ENCODE measurements at places on chromosomes 5 and 9. TPM values are rescaled to one million over a fixed set of nuclear protein-coding genes. Genes with fewer than 3 reads are reported as not detected.

The NR2F1 gene
- total RNA-seq = not detected

The STOML2 gene
- 96.0 TPM for total RNA-seq

The KCNMB1 gene
- not detected for total RNA-seq

The ARID3C gene
- 0.18 TPM for total RNA-seq

The BARHL1 gene
- total RNA-seq = not detected

The POU5F2 gene
- total RNA-seq = 0.68 TPM

- no peak for DNase-seq
Measured at GRCh38 chr5:19733612-19734495, 254.1 kb downstream of the CDH18 start.

DNA sequence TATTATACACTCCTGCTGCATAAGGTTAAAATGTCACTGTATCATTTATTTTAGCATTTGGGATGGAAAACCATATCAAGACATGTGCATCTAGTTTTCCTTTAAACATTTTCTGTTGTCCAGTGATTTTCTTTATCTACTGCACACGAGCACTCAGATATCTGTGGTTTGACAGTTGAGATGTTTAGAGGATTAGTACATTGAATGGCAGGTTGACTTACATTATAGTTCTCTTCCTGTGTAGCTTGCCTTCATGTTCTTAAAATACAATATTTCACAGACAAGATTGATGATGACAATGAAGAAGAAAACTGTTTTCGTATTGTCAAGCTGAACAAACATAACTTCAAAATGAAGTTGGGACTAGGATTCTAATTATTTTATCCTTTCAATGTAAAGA lies 2378.4 kb upstream of the WWC1 start:
- no peak for DNase-seq

DNA sequence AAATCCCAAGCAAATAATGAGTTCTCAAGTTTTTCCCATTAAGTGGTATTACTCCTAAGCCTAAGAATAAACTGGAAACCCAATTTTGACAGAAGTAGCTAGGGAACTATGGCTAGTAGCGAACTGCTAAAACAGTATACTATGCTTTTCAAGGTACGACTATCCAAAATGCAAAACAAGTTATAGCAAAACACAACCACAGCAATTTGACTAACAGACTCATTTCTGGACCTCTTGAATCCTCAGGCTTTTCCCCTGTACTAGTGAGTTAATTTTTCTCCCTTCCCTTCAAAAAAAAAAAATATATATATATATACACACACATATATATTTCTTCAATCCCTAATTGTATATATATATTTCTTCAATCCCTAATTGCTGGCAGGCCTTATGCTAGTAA lies 7.3 kb downstream of the FBXW11 start:
- DNase-seq = no peak

DNA sequence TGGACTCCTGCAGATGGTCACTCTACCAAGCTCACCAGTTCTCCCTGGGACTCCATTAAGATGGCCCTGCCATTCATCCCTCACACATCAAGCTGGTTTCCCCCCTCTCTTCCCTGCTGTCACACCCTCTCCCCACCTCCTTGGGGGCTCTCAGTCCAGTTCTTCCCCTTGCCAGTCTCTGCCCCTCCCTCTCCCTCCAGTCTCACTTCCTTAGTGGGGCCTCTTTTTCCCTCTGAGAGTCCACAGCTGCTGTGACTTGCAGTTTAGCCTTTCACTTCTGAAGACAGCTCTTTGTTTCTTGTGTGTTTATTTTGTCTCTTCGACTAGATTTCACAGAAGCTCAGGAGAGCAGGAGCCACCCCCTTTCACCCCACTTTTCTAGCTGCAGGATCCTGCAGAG lies 10.5 kb downstream of the DOCK2 start:
- DNase-seq = no peak

- DNase-seq = no peak
Measured at GRCh38 chr5:50717651-50718050, 51.2 kb downstream of the PARP8 start.

GRCh38 chr9:7516376-7516775 lies 283.2 kb downstream of the DMAC1 start:
- DNase-seq = no peak

DNA sequence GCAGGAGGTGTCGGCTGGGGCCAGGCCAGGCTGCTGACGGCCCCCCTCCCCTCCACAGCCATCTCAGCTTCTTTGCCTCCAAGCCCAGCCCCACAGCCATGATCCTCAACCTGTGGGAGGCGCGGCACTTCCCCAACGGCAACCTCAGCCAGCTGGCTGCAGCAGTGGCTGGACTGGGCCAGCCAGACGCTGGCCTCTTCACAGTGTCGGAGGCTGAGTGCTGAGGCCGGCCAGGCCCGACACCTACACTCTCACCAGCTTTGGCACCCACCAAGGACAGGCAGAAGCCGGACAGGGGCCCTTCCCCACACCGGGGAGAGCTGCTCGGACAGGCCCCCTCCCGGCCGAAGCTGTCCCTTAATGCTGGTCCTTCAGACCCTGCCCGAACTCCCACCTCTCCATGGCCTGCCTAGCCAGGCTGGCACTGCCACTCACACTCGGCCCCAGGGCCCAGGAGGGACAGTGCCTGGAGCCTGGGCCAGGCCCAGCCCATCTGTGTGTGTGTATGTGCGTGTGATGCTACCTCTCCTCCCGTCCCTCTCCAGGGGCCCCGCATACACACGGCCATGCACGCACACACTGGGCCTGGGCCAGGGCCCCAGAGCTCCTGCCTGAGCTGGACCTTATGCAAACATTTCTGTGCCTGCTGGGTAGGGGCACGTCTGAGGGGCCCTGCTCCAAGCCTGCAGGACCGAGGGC lies 19.3 kb downstream of the HK3 start:
- DNase-seq = no peak

GRCh38 chr5:40682154-40683017 lies 2.7 kb downstream of the PTGER4 start:
- no peak for DNase-seq

DNA sequence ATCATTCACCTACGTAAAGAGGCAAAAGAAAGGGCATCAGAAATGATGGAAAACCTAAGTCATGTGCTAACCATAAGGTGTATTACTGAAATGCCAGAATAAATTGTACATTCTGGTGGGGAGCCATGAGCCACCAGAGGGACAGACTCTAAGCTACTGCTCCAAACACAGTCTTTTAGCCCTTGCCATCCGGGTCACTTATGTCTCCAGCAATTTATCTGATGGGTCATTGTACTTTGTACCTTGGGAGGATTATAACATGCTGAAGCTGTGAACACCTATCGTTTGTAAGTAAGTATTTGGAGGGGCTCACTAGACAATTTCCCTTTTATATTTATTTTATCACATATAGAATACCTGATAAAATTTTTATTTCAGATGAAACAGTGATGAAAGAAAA lies 495.1 kb downstream of the KIF4B start:
- no peak for DNase-seq

DNA sequence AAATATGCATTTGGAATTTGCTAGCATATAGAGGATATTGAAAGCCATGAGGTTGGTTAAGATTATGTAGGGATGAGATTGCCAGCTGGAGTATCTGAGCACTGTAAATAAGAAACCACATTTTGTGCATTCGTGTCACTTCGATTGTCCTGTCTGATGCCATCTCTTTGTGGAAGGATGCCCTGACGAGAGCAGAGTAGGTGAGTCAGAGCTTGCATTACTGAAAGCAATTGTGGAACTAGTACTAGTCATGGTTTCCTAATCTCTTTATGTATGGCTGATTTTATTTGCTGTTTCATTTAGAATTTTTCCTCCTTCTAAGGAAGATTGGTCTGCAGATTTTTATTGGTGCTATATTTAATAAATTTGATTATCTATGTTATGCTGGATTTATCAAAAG lies 14.5 kb upstream of the TAS2R1 start:
- DNase-seq = no peak

GRCh38 chr5:68519143-68519542 lies 303.6 kb downstream of the PIK3R1 start:
- no peak for DNase-seq

- DNase-seq = no peak
Measured at GRCh38 chr9:132543960-132544359, 38.4 kb upstream of the BARHL1 start.

- no peak for DNase-seq
Measured at GRCh38 chr5:43643327-43643726, 40.3 kb downstream of the NNT start.

DNA sequence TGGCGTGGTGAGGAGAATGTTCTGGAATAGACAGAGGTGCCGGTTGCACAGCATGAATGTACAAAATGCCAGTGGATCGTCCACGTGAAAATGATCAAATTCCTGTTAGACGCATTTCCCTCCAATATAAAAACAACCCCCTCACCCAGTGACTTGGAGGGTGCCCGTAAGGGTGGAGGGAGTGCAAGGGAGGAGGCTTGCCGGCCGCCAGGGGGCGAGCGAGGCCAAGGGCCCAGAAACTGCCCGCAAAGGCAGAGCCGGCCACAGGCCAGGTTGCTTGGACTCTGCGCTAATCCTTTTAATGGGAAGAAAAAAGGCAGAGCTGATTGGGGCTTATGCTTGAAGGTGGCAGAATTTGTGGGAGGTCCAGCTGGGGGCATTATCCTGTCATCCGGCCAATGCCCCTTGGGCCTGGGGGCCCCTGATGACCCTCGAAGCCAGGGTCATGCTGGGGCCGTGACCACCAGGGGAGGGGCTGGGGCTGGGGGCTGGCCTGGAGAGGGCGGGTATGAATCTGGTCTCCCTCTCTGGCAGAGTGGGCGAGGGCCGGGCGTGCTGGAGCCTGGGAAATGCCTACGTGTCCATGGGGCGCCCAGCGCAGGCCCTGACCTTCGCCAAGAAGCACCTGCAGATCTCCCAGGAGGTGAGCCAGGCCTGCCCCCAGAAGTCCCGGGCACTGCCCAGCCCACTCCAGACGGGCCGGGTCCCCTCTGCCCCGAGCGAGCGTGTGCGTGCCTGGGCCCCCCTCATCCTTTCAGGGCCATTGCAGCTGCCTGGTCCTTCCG lies 12.0 kb downstream of the GPSM1 start:
- DNase-seq = peak; percentile 42

DNA sequence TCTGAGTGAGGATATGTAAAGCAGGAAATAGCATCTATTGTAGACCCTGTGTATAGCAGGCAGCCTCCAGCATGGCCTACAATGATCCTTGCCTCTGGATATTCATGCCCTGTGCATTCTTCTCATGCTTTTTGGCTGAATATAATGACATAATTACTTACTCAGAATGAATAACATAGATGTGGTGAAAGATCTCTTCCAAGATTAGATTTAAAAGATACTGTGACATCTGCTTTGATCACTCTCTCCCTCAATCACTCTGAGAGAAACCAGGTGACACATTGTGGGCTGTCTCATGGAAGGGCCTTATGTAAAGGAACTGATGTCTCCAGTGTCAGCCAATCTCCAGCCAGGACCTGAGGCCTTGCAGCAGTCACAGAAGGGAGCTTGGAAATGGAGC lies 376.7 kb downstream of the DNAH5 start:
- DNase-seq = no peak

DNA sequence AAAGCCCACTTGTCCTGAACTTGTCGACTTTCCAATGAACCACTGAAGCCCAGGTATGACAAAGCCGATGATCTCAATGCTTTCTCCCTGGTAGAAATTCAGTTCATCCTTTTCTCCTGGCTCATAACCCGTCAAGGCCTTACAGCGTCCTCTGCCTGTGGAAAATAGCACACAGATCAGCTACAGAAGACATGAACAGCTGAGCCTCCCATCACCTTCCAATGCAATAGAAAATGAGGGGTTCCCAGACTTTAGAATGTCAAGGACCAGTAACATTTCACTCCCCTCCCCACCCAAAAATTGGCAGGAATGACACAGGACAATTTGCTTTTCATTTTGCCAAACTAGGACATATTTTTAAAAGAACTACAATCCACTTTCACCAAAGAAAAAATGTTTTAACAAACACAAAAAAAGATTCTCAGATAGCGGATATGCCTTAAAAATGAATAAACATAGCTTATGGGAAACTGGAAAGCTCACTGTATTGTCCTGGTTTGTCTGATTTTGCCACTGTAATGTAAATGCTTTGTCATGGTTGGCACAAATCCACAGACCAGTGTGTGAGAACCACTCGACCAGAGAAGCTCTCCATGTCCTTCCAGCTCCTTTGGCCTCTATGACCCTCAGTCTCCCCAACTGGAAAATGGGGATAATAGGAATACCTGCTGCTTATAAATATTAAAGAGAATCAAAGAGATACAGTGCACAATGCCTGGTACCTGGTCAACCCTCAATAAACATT lies 24.4 kb downstream of the SH3TC2 start:
- DNase-seq = no peak

DNA sequence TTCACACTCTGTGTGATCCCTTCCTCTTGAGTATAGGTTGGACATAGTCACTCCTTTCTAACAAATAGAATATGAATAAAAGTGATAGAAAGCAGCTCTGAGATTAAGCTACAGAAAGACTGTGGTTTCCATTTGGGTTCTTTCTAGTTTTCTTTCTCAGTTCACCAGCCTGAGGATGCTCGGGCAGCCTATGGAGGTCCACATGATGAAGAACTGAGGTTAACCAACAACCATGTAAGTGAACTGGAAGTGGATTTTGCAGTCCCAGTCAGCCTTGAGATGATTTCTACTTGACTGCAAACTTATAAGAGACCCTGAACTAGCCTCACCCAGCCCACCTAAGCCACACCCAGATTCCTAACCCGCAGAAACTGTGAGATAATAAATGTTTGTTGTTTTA lies 10.1 kb upstream of the FOXE1 start:
- no peak for DNase-seq

DNA sequence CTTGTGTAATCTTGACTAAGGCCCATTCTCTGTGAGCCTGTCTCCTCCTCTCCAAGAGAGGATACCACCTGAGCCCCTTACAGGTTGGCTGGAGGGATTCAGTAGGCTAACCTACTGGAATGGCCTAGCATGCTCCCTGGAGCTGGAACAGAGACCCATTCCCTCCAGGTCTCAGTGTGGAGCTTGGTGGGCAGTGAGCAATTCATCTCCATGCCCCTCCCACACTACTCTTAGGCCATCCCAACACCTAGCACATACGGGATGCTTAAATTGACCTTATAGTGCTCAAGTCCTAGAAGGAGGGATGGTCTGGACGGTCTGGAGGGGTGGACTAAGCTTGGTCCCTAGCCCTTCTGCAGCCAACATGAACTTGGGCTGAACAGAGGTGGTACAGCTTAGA lies 75.6 kb downstream of the CRB2 start:
- DNase-seq = no peak

GRCh38 chr9:114611516-114612271 lies 603 bp downstream of the TMEM268 start:
- DNase-seq = peak; percentile 51

DNA sequence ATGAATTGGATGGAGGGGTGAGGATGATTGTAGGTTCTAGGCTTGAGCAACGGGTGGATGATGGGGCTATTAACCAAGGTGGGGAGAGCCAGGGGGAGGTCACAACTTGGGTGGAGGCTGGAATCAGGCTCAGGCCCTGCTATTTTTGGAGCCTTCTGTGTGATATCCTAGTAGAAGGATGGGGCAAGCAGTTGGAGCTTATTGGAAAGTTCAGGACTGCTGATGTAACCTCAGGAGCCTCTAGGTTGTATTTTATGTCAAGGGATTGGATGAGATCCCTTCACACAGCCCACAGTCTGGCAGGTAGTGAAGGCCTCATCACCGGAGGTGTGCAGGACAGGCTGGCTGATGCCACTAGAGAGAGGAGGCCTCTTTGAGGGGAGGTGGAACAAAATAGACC lies 11.2 kb upstream of the RPS14 start:
- DNase-seq = no peak

- no peak for DNase-seq
Measured at GRCh38 chr5:71834601-71835000, 115.5 kb downstream of the CARTPT start.

- DNase-seq = no peak
Measured at GRCh38 chr5:104635227-104635626, 1072.6 kb upstream of the NUDT12 start.

- DNase-seq = no peak
Measured at GRCh38 chr5:157468293-157468965, 8.4 kb downstream of the NIPAL4 start.

All from activated CD4-positive, alpha-beta memory T cell treated with anti-CD3 and anti-CD28 coated beads, Interleukin-2, amount 10 ng/mL, durations not matched to agents 7 days and 5 days (primary cell).